ENCODE measurements at places on chromosomes 6 and 20. TPM values are rescaled to one million over a fixed set of nuclear protein-coding genes. Genes with fewer than 3 reads are reported as not detected.

Gene MTO1
- total RNA-seq = 51.2 TPM

Gene DOK5
- 4.1 TPM for total RNA-seq

Gene PNLDC1
- total RNA-seq = not detected

Gene ELOVL5
- total RNA-seq = 86.2 TPM

DNA sequence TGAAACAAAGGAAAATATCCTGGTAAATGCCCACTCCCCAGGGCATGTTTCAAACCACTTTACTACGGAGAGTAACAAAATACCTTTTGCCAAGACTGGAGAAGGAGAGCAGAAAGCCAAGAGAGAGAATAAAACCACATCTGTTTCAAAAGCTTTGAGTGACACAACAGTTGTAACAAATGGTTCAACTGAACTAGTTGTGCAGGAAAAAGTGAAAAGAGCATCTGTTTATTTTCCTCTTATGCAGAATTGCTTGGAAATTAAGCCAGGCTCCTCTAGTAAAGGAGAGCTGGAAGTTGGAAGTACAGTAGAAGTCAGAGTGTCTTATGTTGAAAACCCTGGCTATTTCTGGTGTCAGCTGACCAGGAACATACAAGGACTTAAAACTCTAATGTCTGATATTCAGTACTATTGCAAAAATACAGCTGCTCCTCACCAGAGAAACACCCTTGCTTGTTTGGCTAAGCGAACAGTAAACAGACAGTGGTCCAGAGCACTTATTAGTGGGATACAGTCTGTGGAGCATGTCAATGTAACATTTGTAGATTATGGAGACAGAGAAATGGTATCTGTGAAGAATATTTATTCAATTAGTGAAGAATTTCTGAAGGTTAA lies 2.6 kb downstream of the TDRD6 start:
- no peak for DNase-seq

DNA sequence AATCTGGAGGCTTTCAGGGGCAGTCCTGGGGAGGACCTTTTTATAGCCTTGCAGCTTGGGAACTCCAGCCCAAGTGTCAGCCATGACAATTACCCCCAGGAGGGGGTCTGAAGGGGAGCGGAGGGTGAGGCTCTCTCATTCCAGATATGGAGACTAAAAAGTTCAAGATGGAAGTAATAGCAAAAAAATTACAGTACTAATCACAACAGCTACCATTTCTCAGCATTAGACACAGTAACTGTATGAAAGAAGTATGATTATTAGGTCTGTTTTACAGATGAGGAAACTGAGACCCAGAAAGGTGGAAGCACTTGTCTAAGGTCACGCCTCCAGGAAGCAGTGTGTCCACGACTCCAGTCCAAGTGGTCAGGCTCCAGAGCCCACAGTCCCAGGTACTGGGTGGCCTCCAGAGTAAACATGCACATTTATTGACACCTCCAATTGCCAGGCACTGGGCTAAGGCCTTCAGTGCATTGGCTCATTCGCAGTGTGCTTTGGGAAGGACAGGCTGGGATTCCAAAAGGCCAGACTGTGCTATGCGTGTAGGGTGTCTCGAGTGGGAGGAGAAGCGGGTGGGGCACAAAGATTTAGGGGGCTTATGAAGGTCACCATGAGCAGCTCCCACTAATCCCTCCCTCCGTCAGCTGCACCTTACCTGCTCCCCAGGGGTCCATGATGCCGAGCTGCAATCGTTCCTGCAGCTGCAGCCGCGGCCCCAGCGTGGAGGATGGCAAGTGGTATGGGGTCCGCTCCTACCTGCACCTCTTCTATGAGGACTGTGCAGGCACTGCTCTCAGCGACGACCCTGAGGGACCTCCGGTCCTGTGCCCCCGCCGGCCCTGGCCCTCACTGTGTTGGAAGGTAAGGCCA lies 2.3 kb downstream of the NRSN2 start:
- DNase-seq = no peak

DNA sequence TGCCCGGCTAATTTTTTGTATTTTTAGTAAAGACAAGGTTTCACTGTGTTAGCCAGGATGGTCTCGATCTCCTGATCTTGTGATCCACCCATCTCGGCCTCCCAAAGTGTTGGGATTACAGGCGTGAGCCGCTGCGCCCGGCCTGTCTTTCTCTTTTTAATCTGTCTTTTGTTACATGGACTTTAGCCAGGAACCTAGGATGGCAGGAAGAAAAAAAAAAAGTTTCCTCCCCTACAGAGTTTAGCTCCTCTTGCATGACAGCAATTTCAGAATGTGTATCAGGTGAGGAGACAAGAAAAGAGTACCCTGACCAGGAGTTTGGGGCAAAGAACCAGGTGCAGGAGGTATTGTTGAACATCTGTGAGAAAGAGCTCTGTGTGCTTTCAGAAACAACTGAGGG lies 21.4 kb upstream of the TXLNB start:
- DNase-seq = no peak

DNA sequence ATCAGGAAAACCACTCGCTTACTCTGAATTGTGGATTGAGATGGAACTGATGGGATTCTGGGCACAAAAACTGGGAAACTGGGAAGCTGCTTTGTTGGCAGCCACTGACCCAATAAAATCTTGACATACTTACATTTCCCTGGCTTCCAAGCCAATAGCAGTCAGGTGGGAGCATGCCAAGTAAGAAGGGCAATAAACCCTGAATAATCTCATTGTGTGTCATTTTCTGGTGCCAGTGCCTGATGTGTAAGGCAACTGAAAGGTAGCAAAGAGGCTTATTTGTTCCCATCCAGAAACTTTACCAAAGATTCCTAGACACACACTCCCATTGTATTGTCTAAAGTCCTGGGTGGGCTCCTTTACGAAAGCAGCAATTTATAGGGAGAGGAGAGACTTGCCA lies 93.2 kb downstream of the TBX18 start:
- no peak for DNase-seq

GRCh38 chr6:40160826-40161225 lies 226.6 kb upstream of the MOCS1 start:
- no peak for DNase-seq

GRCh38 chr6:119649531-119649930 lies 300.0 kb upstream of the MAN1A1 start:
- DNase-seq = no peak

GRCh38 chr6:42239333-42239732 lies 21.7 kb upstream of the MRPS10 start:
- DNase-seq = no peak

GRCh38 chr20:50295762-50296449 lies 105.3 kb downstream of the CEBPB start:
- DNase-seq = no peak

DNA sequence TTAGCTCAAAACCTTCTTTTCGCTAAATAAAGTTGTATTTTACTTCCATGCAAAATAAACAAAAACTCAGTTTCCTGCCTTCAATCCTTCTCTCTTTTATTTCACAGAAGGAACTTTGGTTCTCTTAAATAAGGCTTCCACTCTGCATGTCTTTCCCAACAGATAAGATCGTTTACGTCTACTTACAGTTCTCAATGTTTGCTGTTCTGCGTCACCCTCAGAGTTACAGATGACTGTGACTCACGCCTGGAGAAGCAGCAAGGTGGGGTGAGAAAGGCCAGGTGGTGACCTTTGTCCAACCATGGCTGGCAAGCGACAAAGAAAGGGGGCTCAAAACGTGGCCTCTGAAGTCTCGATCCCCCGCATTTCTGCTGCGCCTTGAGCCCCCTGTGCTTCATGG lies 51.4 kb upstream of the RPS6KA2 start:
- no peak for DNase-seq

GRCh38 chr20:20410678-20411077 lies 42.8 kb downstream of the INSM1 start:
- DNase-seq = no peak

- no peak for DNase-seq
Observed at GRCh38 chr20:19913927-19914614, 103.1 kb upstream of the NAA20 start.

DNA sequence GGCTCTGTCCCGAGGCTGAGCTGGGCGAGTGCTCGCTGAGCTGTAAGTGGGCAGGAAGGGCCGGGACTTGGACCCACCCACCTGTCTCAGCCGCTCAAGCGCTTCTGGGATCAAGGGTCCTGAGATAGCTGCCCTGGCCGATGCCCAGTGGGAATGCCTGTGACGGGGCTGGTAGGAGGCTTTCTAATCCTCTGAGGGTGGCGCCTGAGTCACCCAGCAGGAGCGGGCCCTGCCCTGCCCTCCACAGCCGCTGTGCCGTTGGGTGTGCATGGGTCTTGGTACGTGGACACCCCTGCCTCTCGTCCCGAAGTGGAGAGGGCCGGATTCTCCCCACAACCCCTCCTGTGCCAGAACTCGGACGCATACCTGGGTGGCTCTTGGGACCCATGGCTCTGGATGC lies 43.1 kb upstream of the GATA5 start:
- DNase-seq = no peak

GRCh38 chr6:7041511-7042026 lies 66.2 kb upstream of the RREB1 start:
- DNase-seq = no peak

DNA sequence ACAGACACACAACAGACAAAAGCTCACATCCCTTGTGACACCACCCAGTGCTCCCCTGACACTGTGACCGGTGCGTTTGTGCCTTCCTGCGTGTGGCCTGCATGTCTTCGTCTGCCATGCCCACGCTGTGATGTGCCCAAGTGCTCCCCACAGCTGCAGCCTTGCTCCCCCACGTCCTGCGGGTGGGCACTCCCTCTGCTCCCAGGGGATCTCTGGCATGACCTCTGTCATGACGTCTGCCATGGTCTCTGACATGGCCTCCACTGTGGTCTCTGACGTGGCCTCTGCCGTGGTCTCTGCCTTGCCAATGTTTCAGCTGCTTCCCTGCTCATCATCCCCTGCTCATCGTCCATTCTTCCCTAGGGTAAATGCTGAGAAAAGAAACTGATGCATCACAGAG lies 200.9 kb downstream of the DLL1 start:
- no peak for DNase-seq

GRCh38 chr6:98116455-98116854 lies 717.9 kb upstream of the POU3F2 start:
- DNase-seq = no peak
